ENCODE measurements at places on chromosomes 3 and 15.
A peak's percentile ranks its signal among the peaks of the same experiment; 100 is the strongest.

GRCh38 chr15:75597667-75598341, 18.7 kb upstream of the PTPN9 start:
- peak; percentile 59 for DNase-seq

GRCh38 chr3:77931255-77932009, 891.5 kb downstream of the ROBO2 start:
- no peak for DNase-seq

DNA sequence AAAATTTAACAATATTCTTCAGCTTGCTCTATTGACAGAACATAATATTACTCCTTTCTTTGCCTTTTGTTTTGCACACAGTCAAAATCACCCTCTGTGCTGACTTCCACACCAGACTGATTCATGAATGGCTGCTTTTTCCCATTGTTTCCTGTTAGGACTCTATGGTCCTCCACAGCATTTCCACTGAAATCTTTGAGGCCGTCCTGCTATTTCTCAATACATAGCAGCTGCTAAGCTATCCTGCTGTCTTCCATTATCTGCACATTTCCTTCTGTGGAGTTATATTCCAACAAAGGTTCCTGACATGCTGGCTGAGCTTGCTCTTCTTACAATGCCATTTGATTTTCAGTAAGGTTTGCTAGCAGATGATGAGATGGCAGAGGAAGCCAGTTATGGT, 153.3 kb downstream of the EPHA3 start:
- DNase-seq, result no peak

- DNase-seq, result no peak
These were observed 143.3 kb upstream of the SLCO3A1 start for GRCh38 chr15:91710080-91710698.

DNA sequence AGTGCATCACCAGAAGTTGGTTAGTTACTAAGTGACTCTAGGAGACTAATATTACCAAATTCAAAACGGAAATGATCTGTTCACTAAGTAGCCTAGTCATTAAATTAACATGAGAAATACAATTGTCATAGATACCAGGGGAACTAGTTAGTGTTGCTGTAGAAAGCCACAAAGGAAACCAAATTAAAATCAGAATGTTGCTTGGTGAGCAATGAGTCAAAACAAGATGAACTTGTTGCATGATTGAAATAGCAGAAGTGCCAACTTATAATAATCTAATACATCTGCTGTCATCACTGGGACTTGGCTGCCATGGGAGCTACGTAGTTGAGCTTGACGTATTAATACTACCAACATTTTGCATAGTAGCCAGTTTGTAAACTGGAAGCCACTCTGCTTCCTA, 458.1 kb downstream of the DIPK2A start:
- DNase-seq, result no peak

- DNase-seq, result peak; percentile 42
These were observed 716 bp downstream of the SELENOS start for GRCh38 chr15:101276501-101277037.

- DNase-seq, result no peak
These were observed 22.5 kb downstream of the PXK start for GRCh38 chr3:58355179-58355578.

DNA sequence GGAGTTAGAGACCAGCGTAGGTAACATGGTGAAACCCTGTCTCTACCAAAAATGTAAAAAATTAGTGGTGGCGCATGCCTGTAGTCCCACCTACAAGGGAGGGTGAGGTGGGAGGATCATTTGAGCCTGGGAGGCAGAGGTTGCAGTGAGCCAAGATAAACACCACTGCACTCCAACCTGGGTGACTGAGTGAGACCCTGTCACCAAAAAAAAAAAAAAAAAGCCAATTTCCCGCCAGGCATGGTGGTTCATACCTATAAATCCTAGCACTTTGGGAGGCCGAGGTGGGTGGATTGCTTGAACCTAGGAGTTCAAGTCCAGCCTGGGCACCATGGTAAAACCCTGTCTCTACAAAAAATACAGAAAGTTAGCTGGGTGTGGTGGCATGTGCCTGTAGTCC, 6.9 kb downstream of the CNOT10 start:
- no peak for DNase-seq

GRCh38 chr15:74843891-74844299, 939 bp upstream of the ULK3 start:
- DNase-seq, result peak; percentile 15

GRCh38 chr3:110243081-110243480, 828.5 kb upstream of the NECTIN3 start:
- DNase-seq, result no peak

DNA sequence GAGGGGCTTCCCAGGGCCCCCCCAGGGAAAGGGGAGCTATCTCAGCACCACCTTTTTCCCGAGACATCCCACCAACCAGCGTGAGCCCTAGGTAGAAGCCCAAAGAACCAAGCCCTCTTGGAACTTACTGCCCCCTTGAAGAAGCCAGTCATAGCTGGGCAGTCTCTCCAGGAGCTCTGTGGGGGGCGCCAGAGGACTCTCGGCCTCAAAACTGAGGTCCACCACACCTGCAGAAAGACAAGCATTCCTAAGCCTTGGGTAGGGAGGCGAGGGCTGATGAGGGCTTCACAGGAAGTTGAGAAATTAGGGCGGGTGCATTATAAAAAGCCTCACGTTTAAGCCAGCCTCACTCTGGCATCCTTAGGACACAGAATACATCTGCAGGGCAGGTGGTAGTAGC, 9.0 kb downstream of the SSUH2 start:
- DNase-seq, result no peak

GRCh38 chr3:153026026-153026425, 136.0 kb upstream of the RAP2B start:
- DNase-seq, result no peak

DNA sequence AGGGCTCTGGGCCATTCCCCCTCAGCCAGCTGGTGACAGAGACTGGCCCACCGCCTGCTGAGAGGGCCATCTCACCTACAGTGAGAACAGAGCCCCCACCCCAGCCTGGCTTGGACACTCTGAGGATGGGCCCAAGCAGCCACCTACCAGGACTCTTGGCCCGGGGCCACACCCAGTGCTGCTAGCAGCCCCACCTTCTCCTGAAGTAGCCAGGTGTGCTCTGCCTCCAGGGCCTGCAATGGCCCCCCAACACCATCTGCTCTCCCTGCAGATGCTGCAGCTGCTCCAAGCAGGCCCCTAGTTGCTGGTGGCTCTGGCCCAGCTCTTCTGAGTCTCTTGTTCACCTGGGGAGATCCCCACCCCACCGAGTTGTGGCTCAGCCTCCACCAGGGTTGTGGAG, 6.8 kb upstream of the CLK3 start:
- no peak for DNase-seq

DNA sequence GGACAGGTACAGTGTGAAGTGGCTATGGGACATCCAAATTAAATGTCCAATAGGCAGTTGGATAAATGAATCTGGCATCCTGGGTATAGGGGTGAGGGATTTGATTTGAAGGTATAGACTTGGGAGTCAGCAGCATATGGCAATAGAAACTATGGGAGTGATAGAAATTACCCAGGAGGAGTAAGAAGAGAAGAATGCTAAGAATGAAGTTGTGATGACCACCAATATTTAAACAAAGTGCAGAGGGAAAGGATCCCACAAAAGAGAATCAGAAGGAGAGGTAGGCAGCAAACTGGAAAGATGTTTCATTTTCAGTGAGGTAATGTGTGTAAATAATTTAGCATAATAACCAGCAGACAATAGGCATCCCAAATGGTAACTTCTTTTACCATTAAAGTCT, 13.8 kb upstream of the MSL2 start:
- no peak for DNase-seq

DNA sequence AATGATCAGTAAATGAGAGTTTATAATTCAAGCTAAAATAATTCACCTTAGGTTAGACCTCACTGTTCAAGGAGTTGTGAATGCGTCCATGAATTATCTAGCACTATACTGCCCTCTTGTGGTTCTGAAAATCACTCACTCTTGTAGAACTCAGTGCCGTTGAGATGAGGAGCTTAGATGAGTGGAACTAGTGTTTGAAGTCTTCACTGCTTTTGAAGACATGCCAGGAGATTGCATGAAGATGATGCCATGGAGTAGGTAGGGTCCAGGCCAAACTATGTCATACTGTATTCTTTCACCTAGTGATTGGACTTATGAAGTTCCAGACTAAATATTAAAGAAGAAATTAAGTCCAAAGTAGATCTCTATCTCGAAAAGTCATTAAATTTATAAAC, 28.8 kb downstream of the LYSMD4 start:
- DNase-seq, result peak; percentile 82

DNA sequence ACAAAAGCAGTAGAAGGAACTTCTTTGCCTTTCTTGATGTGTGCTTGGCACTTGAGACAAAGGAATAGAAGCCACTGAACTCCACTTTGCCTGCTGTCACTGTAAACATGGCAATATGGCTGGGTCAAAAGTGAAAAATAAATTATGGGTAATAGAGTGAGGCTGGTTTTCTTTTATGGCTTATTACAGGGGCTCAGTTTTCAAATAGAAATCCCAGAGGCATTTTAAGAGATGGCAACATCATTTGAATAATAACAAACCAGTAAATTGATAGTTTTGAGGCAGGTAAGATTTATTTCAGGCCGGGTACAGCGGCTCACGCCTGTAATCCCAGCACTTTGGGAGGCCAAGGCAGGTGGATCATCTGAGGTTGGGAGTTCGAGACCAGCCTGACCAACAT, 2.8 kb downstream of the C3orf52 start:
- DNase-seq, result no peak

GRCh38 chr3:46351646-46352045, 2.3 kb upstream of the CCR2 start:
- no peak for DNase-seq

- peak; percentile 34 for DNase-seq
These were observed 27.2 kb upstream of the TNFSF10 start for GRCh38 chr3:172550347-172550943.

GRCh38 chr15:98887976-98888375, 119.6 kb downstream of the PGPEP1L start:
- no peak for DNase-seq

- DNase-seq, result no peak
These were observed 345.1 kb downstream of the IL5RA start for GRCh38 chr3:2765002-2765579.

GRCh38 chr3:2853651-2854050, 256.5 kb downstream of the IL5RA start:
- DNase-seq, result no peak

- DNase-seq, result no peak
These were observed 31.7 kb upstream of the LINGO1 start for GRCh38 chr15:77664428-77664827.

DNA sequence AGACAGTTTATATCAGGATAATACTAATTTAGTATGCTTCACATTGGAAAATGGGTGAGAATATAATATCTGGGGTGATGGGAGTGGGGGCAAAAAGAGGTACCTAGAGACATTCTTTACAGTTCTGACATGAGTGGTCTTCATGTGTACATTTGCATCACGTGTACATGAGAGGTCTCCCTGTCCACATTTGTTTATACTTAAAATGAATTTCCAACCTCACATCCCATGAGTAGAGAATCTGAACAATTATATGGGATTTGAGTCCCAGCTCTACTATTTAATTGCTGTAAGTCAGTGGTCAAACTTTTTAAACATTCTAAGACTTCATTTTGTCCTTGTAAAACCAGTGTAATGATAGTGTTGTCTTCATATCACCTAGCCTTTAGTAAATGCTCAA, 408.4 kb downstream of the NAALADL2 start:
- DNase-seq, result no peak

DNA sequence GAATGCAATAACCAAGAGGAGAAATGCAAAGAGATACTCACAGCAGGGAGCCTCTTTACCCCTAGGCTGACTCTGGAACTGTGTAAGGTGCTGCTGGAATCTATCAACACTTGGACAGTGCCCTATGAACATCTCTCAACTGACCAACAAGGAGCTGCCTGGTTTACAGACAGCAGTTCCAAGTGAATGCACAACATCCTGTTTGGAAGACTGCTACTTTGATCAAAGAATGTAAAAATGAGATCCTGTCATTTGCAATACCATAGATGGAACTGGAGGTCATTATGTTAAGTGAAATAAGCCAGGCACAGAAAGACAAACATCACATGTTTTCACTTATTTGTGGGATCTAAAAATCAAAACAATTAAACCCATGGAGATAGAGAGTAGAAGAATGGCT, 136.3 kb downstream of the IMPG2 start:
- DNase-seq, result no peak

DNA sequence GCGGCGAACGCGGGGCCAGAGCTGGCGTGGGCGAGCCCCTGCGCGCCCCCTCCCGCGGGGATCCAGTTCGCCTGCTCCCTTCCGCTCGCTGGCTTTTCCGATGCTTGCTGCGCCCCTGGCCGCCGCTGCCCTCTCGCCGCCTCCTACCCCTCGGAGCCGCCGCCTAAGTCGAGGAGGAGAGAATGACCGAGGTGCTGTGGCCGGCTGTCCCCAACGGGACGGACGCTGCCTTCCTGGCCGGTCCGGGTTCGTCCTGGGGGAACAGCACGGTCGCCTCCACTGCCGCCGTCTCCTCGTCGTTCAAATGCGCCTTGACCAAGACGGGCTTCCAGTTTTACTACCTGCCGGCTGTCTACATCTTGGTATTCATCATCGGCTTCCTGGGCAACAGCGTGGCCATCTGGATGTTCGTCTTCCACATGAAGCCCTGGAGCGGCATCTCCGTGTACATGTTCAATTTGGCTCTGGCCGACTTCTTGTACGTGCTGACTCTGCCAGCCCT, 721 bp downstream of the P2RY1 start:
- no peak for DNase-seq

DNA sequence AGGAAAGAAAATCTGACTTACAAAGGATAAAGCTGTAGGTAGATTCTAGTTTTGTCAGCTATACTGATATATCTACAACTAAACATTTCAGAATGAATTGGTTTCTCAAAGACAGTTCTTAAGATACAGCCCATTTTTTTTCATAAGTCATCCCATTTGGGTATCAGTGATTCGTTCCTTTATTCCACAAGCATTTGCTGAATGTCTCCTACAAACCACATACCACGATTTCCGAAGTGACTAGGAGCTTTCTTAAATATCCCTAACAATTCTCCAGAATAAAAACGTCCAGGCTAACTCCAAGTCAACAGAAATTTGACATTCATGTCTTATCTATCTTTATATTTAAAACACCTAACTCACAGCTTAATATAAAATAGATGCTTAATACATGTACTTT, 59.8 kb downstream of the TP53BP1 start:
- DNase-seq, result no peak

DNA sequence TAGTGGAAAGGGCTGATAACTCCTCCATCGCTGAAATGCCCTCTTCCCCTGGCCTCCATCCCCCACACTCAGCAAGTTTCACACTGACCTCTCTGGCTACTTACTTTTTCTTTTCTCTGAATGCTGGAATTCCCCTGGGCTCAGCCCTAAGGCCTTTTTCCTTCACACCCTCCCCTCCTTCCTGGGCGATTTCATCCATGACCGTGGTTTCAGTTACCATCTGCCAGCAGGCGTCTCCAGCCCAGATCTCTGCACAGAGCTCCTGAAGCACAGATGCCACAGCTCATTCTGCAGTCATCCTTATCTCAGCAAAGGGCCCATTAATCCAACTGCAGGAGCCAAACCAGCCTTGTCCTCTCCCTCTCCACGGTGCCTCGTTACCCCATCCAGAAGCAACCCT, 114.0 kb downstream of the RFTN1 start:
- DNase-seq, result no peak

DNA sequence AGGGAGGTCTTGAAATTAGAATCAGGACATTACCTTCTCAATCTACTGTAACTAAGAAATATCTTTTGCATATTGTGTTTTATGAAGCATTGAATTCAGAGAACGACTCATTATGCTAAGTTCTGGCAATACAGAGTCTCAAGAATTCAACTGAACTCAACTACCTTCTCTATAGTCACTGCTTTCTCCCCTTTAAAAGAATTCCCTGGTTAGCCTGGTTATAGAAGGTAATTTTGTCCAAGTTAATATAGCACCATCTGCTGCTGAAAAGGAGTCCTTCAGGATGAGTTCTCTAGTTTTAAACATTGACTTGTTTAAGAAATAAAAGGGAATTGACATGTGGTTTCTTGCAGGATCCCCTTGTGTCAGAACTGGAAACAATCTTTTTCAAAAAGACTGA, 60.2 kb downstream of the IL16 start:
- no peak for DNase-seq
